COLO829 (cell line): ENCODE measurements at places on chromosomes 2 and 18.

DNA sequence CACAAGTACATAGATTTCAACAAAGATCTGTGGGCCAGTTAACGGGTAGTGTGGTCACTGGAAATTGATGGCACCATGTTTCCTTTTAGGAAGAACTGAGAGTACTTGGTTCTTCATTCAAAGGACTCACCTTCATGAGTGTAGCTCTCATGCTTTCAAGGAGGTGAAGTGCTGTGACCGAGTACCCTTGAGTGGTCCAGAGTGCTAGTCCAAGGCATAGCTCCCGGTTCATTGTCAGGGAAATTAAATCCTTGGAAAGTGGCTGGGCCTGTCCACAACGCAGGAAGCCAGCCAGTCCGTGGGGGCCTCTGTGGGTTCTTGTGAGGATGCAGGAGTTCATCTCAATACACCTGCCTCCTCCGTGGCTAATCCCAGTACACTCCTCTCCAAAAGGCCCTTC, 295.1 kb downstream of the GALR1 start:
- DNase-seq = no peak

DNA sequence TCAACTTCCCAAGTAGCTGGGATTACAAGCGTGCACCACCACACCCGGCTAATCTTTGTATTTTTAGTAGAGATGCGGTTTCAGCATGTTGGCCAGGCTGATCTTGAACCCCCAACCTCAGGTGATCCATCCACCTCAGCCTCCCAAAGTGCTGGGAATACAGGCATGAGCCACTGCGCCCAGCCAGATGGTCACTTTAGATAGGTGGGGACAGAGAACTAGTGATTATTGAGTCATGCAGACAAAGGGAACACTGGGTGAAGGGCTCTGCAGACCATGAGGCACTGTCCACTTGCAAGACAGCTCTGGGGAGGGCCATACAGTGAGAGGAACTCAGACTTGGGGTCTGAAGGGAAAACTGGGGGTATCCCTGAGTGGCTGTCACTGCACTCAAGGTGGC, 58.4 kb upstream of the POMC start:
- DNase-seq = no peak

- DNase-seq = peak; percentile 84
Measured at GRCh38 chr2:95728878-95729596, 137.2 kb downstream of the TRIM43 start.

- no peak for DNase-seq
Measured at GRCh38 chr2:199464606-199465352, 7.0 kb upstream of the SATB2 start.

DNA sequence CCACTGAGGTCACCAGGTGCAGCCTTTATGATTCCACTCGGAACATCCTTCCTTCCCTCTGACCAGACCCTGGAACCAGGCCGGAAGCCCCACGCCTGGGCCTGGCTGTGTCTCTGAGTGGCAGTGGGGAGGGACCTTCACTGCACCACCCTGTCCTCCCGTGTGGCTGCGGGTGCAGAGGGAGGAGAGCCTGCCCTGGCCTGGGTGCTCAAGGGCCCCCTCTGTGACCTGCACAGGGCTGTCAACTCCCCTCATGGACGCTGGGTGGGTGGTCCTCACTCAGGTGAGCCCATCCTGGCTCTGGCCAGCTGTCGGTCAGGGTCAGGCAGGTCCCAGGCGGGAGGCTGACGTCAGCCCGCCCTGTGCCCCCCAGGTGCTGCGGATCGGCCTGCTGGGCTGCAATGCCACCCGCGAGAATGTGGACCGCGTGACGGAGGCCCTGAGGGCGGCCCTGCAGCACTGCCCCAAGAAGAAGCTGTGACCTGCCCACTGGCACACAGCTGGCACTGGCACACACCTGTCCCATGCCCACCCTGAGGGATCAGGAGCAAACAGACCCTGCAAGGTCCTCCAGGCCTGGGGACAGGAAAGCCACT, 9.8 kb downstream of the AGXT start:
- DNase-seq = no peak

- no peak for DNase-seq
Measured at GRCh38 chr18:12768625-12769024, 65.8 kb downstream of the PSMG2 start.

GRCh38 chr2:212990697-212991096, 160.7 kb downstream of the IKZF2 start:
- DNase-seq = no peak

DNA sequence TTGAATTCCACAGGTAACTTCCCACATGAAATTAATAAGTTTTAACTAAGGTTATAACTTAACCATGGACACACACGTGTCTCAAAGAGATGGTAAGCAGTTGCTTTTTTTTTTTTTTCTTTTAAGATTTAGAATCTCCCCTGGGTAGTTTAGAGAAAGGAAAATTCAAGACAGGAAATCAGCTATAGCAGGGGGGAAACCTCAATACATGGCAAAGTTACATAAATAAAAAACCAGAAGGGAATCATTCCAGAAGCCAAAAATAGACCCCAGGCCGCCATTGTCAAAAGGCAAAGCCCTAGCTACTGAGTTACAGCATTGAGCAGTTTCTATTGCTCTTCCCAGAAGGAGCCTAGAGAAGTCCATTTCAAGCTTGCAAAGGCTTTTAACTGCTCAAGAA, 91.5 kb upstream of the ZNF236 start:
- no peak for DNase-seq

GRCh38 chr2:50851886-50852285, 180.0 kb downstream of the NRXN1 start:
- no peak for DNase-seq

- DNase-seq = no peak
Measured at GRCh38 chr2:105502625-105503334, 103.9 kb upstream of the FHL2 start.

DNA sequence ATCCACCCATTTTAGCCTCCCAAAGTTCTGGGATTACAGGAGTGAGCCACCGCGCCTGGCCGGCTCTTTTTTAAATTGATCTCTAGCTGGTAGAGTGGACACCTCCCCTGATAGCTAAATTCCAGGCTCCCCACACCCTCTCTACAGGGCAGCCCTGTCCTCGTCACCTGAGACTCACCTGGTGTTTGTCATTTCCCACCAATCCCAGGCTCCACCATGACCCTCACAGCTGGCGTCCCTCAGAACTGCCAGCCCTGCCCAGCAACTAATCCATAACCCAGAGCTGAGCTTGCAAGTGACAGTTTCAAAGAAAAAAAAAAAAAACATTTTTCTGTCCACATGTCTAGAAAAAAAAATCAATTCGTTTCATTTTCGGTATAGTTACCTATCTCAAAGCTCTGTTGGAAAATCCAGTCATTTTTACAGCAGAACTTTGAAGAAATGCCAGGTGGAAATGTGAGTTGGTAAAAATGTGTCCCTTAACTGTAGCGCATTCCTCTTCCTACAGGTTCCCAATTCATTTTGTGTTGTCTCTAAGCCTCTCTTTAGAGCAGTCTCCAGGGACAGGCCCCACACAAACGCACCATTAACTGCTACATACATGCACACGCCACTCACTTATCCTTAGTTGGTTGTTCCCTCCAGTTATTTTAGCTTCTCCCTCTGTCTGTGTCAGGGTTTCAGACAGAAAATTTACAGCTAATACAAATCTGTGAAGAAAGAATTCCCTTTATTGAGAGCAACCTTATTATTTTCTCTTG, 294.7 kb downstream of the FBXO15 start:
- no peak for DNase-seq

DNA sequence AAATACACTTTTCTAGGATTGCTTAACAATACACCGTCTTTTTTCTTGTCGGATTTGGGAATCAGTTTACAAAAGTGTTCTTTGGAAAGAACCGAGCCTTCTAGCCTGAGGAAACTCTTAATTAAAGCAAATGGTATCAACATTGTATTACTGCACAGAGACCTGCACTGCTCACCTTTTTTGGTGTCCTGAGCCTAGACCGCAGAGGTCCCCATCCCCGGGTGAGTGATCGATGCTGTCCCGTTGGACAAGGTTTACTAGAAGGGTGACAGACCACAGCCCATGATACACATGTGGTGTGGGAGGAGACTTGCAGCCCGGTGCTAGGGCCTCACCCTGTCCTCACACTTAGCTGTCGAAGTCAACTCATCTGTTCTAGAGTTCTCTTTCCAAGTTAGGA, 55.3 kb downstream of the TSHZ1 start:
- DNase-seq = no peak

DNA sequence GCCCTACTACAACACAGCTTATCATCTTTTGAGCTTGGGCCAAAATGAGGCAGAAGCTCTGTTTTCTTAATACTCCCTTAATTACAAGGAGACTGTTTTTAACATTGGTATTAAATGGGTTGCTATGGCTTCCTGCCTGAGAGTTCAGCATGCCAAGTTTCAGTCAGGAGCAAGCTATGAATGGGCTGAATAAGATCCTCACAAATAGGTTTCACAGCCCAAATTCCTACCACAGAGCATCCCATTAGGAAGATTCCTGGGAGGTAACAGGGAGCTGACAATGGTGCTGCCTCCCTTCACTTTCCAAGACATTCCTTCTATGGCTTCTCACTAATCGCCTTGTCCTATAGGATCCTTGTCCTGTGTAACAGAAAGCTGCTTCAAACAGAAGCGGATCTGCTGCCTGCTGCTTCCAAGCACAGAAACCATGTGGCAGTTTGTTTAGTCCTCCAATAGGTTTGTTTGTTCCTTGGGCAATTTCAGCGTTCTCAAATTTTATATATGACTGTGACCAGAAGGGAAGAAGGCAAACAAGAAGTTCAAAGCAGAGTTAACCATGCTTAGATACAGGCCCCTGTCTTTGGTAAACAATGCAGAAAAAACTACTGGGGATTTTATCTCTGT, 70.9 kb downstream of the NCKAP5 start:
- peak; percentile 21 for DNase-seq

- DNase-seq = peak; percentile 48
Measured at GRCh38 chr2:172397148-172397834, 30.1 kb upstream of the ITGA6 start.

DNA sequence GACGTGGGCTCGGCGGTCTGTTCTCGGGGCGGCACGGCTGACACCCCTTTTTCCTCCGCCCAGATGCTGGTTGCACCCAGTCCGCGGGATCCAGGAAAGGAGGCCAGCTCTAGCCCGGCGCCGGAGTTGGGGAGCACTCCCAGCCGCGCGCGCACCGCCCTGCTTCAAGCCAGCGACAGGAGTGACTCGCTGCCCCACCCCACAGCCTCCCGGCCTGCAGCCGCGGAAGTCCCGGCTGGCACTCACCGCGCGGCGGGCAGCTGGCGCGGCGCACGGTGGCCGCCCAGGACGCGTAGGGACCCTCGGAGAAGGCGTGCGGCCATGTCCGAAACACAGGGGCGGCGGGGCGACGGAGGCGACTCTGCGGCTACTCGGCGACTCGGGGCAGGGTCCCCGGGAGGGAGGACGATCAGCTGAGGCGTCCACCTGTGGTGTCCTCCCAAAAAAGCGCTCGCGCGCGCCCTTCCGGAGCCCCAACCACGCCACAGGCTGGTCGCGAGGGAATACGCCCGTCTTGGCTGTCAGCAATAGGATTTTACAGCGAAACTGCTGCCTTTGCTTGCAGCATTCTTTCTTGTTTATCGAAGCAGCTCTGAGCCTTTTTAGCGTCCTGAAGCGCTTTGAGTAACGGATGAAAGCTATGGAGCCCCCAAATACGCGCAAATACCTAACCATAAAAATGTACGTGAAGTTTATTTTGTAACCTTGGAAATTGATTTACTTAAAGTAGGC, at the start of gene ACADL:
TSS of gene ACADL (minus strand) at position 507 of the 732 bp plus-strand sequence. CDS start at position 323, 184 bp downstream.
- DNase-seq = no peak

DNA sequence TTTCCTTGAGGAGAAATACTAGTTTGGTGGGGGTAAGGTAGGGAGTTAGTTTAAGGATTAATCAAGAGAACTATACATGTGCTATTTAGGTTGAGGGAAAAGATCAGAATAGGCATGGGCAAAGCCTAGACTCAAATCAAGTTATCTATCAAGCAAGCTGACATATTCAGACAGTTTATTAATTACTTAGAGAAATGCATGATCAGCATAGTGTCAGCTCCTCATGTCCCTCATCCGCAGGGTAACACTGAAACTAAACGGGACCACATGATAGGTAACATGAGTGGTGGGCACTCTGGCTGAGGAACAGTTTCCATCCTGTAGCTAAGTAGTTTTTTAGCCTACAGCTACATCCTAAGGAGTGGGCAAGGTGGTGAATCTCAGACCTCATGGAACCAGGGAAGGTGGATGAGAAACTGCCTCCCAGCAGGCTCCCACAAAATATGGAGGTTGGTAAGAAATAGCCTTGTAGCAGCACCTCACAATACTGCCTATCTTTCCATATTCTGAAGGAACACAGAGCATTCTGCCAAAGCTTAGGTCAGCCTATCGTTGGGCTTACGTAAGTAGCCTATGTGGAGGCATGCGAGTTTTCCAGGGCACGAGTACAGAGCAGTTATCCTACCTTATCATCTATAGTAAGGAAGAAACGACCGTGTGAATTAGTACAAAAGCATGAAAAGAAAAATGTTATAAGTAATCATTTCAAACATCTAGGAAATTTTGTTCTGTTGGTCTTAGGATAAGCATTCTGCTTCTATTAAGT, 18.4 kb downstream of the ZC3H6 start:
- no peak for DNase-seq

DNA sequence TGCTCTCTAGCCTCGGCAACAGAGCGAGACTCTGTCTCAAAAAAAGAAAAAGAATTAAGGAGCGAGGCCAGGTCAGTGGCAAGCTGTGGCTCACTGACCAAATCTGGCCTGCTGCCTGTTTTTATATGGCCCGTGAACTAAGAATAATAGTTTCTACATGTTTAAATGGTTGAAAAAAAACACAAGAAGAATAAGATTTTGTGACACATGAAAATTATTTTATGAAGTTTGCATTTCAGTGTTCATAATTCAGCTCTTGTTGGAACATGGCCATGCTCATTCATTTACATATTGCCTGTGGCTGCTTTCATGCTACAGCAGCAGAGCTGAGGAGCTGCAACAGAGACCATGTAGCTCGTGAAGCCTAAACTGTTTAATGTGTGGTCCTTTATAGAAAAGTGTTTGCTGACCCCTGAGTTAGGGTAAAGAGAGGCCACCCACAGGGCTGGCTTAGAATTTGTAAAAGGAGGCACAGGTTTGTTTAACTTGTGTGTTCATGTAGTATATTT, 59.5 kb downstream of the MFSD6 start:
- DNase-seq = no peak

- DNase-seq = no peak
Measured at GRCh38 chr2:220855296-220855695, 716.8 kb downstream of the EPHA4 start.

- DNase-seq = no peak
Measured at GRCh38 chr2:86522711-86523110, 40.5 kb downstream of the CHMP3 start.

DNA sequence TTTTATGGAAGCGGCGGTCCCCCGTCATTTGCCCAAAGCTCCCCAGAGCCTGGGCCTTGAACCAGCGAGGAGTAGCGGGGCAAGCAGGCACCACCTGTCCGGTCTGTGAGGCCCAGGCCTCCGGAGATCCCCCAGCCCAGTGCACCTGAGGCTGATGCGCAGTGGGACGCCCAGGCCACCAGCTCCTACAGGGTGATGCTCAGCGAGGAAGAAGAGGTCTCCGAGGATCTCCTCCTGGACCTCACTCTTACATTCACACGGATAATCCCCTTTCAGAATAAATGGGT, 220.2 kb downstream of the NDUFA10 start:
- DNase-seq = no peak

- DNase-seq = no peak
Measured at GRCh38 chr18:35335866-35336265, 8.4 kb downstream of the ZNF24 start.
